Stimulated activated CD4-positive, alpha-beta T cell treated with anti-CD3 and anti-CD28 coated beads, Interleukin-4, amount 100 ng/mL, for 1 hour (primary cell): ENCODE measurements at places on chromosomes 12 and 14.

DNA sequence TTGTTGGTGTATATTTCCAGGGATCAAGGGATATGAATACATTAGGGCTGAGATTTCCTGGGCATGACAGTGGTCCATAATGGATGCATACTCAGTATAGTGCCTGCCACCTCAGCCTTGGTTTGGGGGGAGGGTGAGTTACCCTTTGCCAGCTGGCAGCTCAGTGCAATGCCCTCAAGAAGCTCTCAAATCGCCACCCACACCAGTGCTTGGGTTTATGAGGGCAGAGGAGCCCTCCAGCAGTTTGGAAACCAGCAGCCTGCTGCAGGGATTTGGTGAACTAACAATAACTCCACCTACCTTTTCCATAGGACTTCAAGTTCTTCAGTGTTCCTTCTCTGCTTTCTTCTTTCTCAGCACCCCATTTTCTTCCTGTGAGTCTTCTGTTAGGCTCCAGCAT lies 218.9 kb downstream of the LRFN5 start:
- DNase-seq, result no peak

DNA sequence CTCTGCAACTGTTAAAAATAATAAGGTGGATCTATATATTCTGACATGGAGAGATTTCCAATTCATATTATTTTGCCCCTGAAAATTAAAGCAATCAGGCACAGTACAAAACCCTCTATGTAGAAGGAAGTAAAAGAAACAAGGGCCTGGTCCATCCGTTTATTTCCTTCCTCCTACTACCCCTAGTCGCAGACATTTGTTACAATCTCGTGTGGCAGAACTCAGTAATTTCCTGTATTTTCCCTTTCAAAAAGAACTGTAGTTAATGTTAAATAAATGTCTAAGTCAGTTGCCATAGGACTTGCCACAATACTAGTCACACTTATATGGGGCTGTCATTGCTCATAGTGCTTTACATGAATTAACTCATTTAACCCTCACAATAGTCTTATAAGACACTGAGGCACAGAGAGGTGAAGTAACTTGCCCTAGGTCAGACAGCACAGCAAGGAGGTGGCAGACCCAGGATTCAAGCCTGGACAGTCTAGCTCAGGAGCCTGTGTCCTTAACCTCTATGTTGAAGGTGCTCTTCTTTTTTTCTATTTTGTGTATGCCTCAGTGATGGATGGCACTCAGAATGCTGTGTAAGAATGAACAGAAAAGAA lies 24.2 kb downstream of the NINJ2 start:
- no peak for DNase-seq

DNA sequence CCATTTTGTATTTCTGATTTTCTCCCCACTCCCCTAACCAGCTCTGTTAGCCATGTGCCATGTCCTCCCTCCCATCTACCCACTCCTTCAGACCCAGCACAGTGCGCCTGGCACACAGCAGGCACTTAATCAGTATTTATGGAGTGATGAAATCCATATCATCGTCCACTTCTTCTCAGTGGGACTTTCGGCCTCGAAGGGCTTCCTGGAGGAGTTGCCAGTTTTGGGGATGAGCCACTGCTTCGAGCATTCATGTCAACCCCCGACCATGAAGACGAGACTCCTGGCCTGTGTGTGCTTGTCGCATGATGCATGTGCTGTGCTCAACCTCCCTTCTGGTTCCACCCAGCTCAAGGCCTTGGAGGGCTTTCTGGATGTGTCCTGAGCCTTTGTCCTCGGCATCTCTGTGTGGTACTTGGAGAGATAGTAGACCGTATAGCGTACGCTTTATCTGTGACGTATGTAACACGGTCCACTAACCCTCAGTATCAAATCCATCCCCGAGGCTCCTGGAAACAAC lies 119.5 kb upstream of the RTL1 start:
- no peak for DNase-seq

GRCh38 chr12:570921-571794 lies 92.1 kb downstream of the NINJ2 start:
- DNase-seq, result no peak
